Activated CD8-positive, alpha-beta T cell treated with anti-CD3 and anti-CD28 coated beads for 36 hours (primary cell): ENCODE measurements at places on chromosomes 7 and 10. TPM values are rescaled to one million over a fixed set of nuclear protein-coding genes. Genes with fewer than 3 reads are reported as not detected.
A peak's percentile ranks its signal among the peaks of the same experiment; 100 is the strongest.

DNA sequence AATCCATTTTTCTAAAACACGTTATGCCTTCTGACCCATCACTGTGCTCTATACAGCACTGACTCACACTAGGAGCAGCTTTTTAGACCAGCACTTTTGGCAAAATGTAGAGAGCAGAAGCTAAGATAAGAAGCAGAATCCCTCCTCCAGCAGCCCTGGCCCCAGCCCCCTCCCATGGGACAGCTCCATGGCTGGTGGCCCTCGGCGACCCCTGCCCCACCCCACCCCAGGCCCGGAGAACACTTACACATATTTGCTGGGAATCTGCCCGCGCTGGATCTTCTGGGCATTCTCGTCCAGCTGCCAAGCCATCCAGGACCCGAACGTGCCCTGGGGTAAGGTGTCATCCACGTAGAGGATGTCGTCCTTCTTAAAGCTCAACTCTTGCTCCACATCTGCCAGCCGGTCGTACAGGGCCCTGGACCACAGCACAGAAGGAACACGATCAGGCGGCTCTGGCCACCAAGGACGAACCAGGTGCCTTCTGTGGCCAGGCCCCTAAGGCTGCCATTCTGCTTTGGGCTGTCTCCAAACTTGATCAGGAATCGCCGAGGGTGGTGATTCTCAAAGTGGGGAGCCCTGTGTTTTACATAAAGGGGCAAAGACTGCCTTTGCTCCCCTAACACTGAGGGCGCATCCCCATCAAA lies 119.9 kb downstream of the DLG5 start:
- peaks cover 2% of the 10 kb centered on the region for H3K27me3 ChIP-seq
- no peaks in the 10 kb centered on the region for H3K36me3 ChIP-seq
- DNase-seq, result no peak
- no peak overlapping the region for H3K27ac ChIP-seq
- H3K4me1 ChIP-seq, result peaks cover 7% of the 10 kb centered on the region

GRCh38 chr7:11228515-11228914 lies 254.8 kb downstream of the PHF14 start:
- H3K27ac ChIP-seq, result no peak overlapping the region
- H3K4me3 ChIP-seq, result no peak overlapping the region
- DNase-seq, result no peak
- no peaks in the 10 kb centered on the region for H3K36me3 ChIP-seq

DNA sequence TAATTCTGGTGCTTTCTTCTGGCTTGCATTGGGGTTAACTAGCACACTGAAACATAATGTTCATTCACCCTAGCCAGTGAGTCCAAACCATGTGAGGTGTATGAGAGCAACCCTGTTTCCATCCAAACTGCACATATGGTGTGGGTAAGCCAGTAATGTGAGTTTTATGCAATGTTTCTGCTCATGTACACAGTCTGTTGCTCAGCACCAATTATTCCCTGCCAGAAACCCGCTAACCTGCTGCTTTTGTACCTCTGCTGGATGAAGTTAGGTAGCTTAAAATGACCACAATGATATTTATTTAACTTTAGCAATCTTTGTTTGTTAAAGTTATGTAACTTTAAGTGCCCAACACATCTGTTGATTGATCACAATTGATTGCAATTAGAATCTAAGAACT lies 93.7 kb upstream of the RPA3 start:
- no peak overlapping the region for H3K4me3 ChIP-seq
- no peak overlapping the region for H3K27ac ChIP-seq
- no peaks in the 10 kb centered on the region for H3K27me3 ChIP-seq
- peaks cover 11% of the 10 kb centered on the region for H3K36me3 ChIP-seq
- DNase-seq, result no peak
- H3K4me1 ChIP-seq, result peaks cover 20% of the 10 kb centered on the region

- no peak overlapping the region for H3K27ac ChIP-seq
- DNase-seq, result no peak
- no peaks in the 10 kb centered on the region for H3K27me3 ChIP-seq
Observed at GRCh38 chr10:59212301-59212798, 35.9 kb downstream of the PHYHIPL start.

DNA sequence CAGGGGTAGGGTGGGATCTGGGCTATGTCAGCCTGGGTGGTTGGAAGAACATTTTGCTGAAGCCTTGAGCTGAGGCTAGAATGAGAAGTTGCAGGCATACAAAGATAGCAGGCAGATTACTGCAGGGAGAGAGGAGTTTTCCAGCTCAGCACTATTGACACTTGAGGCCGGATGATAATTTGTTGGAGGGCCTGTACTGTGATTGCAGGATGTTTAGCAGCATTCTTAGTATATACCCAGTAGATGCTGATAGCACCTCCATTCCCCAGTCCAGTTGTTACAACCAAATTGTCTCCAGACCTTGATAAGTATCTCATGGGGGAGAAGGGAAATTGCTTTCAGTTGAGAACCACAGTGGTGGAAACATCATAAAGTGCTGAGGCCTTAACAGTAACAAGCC lies 158.6 kb upstream of the CHRM2 start:
- DNase-seq, result no peak
- no peaks in the 10 kb centered on the region for H3K4me1 ChIP-seq
- no peaks in the 10 kb centered on the region for H3K27me3 ChIP-seq

DNA sequence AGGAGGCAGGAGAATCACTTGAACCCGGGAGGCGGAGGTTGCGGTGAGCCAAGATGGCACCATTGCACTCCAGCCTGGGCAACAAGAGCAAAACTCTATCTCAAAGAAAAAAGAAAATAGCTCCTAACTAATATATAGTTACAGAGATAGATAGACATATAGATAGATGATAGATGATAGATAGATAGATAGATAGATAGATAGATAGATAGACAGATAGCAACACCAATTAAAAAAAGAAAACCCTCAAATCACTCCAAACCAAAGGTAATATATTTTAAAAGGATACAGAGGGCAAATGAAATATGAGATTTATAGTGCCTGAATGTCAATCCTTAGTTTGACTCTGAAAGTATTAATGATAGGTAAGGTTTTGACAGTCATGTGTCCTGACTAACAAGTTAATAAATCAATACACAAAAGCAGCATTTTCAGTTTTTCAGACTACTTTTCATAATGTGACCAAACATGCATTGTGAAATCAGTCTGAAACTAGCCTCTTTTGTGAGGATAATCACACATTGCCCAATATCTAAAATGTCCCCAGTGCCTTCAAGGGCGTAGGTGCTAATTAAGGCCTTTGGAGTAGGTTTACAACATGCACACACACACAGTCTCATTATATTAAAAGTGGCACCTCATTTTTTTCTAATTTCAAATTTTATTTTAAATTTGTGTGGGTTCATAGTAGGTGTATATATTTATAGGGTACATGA lies 61.2 kb downstream of the BPGM start:
- no peaks in the 10 kb centered on the region for H3K36me3 ChIP-seq
- DNase-seq, result no peak
- H3K4me1 ChIP-seq, result peaks cover 17% of the 10 kb centered on the region
- H3K4me3 ChIP-seq, result no peak overlapping the region

DNA sequence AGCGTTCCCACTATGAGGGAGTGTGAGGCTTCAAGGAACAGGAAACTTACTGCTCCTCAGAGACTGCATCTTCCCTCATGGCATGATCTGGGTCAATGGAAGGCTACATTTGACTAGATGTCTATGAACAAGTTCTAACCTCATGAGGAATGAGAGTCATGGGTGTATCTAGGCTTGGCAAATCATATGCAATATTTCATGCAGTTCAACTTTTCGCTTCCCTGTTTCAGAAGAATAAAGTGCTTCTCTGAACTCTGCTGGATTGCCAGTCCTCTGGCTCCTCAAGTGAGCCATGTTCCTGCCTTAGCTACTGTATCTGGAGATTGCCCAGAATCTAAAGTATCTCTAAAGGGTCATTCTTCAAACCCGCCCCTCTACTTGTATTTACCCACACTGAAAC lies 54.3 kb upstream of the SEMA3A start:
- no peaks in the 10 kb centered on the region for H3K4me1 ChIP-seq
- no peak for DNase-seq
- H3K36me3 ChIP-seq, result no peaks in the 10 kb centered on the region
- peaks cover 2% of the 10 kb centered on the region for H3K27me3 ChIP-seq
- no peak overlapping the region for H3K4me3 ChIP-seq

- no peak overlapping the region for H3K4me3 ChIP-seq
- H3K4me1 ChIP-seq, result peaks cover 4% of the 10 kb centered on the region
- H3K27ac ChIP-seq, result no peak overlapping the region
- no peak for DNase-seq
- H3K36me3 ChIP-seq, result no peaks in the 10 kb centered on the region
Observed at GRCh38 chr10:88234297-88234696, 348.8 kb downstream of the RNLS start.

DNA sequence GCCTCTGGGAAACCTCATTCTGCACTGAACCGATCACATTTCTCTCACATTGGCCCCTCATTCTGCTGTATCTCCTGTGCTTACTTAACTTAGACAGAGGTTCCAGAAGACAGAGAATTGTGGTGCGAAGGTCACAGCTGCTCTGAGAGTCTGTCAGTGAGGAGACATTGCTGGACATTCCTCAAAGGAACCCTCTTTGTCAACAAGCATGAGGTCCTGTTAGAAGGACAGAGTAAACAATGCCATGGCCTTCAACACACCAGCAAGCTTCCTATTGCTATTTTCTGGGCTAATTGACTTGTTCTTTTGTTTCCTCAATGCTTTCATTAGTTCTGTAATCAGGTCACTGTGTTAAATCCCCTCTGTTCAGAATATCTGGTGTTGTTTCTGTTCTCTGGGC lies 109.3 kb upstream of the FZD8 start:
- DNase-seq, result no peak
- H3K4me3 ChIP-seq, result no peak overlapping the region
- no peaks in the 10 kb centered on the region for H3K4me1 ChIP-seq
- H3K27me3 ChIP-seq, result no peaks in the 10 kb centered on the region
- H3K36me3 ChIP-seq, result no peaks in the 10 kb centered on the region

DNA sequence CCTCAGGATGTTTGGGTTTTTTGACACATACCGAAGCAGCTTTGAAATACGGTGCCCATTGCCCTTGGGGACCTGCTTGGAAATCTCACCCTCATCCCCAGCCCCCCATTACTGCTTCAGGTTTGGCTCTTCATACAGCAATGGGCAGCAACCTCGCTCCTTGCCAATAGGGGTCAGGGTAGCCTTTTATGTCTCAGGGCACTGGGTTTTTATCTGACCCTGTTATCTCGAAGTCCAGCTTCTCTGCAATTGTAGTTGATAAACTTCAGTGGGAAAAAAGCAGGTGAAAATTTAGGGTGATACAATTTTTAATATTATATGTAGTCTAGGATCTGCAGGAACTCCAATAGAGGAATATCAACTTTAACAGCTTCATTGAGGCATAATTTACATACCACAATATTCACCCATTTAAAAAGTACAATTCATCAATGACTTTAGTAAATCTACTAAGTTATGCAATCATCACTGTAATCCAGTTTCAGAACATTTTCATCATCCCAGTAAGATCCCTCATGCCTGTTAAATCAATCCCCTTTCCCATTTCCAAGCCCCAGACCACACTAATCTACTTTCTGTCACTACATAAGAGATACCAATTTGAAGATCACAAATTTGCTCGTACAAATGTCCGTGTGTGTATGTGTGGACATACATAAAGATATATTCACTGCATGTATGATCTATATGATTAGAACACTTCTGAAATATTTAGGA lies 386.2 kb downstream of the KCNMA1 start:
- no peak overlapping the region for H3K27ac ChIP-seq
- no peak overlapping the region for H3K4me3 ChIP-seq
- H3K36me3 ChIP-seq, result no peaks in the 10 kb centered on the region
- H3K4me1 ChIP-seq, result peaks cover 23% of the 10 kb centered on the region
- peak; percentile 62 for DNase-seq

DNA sequence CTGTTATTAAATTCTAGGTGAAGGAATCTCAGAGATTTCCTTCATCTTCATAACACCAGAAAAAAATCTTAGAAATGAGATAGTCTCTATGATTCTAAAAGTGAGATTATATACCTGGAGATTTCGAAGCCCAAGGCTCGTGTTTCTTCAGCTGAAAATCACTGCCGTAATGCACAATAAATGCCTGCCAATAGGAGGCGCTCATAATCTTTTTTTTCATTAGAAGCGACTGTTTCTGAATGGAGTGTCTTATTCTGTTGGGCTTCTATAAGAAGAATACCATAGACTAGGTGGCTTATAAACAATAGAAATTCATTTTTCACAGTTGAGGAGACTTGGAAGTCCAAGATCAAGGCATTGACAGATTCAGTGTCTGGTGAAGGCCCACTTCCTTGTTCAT lies 294.7 kb downstream of the PRKG1 start:
- no peak overlapping the region for H3K4me3 ChIP-seq
- no peaks in the 10 kb centered on the region for H3K36me3 ChIP-seq
- H3K27ac ChIP-seq, result no peak overlapping the region
- H3K4me1 ChIP-seq, result no peaks in the 10 kb centered on the region

DNA sequence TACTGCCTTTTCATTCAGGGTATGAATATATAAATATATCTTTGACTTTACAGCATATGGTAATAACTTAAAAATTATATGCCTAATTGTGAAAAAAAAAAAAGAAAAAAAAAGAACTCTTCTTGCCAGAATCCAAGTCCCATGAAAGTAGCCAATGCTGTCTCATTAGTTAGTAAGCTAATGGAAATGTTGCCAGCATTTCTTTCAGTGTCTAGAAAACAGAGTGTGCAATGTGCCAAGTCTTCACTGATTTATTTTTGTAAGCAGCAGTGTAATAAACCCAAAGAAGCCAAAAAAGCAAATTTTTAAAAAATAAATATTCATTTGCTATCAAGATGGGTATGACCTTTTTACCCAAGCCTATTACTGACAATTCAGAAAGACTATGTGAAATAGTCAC lies 31.1 kb upstream of the LRRN3 start:
- peaks cover 28% of the 10 kb centered on the region for H3K36me3 ChIP-seq
- H3K4me1 ChIP-seq, result peaks cover 13% of the 10 kb centered on the region
- H3K27me3 ChIP-seq, result no peaks in the 10 kb centered on the region
- DNase-seq, result no peak
- no peak overlapping the region for H3K4me3 ChIP-seq
- H3K27ac ChIP-seq, result no peak overlapping the region

GRCh38 chr7:127690337-127690736 lies 38.3 kb downstream of the SND1 start:
- no peak for DNase-seq
- peaks cover 60% of the 10 kb centered on the region for H3K36me3 ChIP-seq
- no peak overlapping the region for H3K27ac ChIP-seq

GRCh38 chr10:91566115-91566514 lies 66.8 kb downstream of the PPP1R3C start:
- no peak overlapping the region for H3K27ac ChIP-seq
- no peaks in the 10 kb centered on the region for H3K36me3 ChIP-seq
- no peak for DNase-seq
- H3K4me1 ChIP-seq, result no peaks in the 10 kb centered on the region

Gene ADAMTS14
- 0.25 TPM for total RNA-seq

Gene BLNK
- total RNA-seq, result 0.16 TPM

Gene MLXIPL
- total RNA-seq, result not detected

Gene SPDYE9
- total RNA-seq, result not detected

Gene GOLGA7B
- total RNA-seq, result 1.1 TPM
